ENCODE measurements at places on chromosomes 7 and 10.

DNA sequence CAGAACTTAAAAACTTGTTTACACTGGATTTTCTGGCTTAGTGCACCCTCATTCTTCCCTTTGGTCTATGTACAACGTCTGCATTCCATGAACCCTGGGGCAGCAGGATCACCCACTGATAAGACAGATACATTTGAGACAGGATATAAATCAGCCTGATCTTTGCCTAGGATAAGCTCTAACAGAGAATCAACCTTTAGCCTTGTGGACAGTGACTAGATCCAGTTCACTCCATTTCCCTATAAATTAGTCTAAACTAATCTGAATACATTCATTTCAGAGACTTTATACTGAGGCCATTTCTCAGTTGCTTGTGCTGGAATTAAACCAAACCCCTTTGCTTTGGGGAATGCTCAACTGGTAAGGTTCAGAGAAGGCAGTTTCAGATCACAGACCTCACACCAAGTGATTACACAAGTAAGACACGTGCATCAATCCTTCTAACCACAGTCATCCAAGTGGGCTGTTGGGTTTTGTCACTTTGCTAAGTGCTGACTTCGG, 639.8 kb upstream of the FZD8 start:
- DNase-seq = no peak

- DNase-seq = no peak
Measured at GRCh38 chr7:1080252-1080920, 7.5 kb upstream of the GPER1 start.

- DNase-seq = no peak
Measured at GRCh38 chr10:102242118-102242485, 790 bp upstream of the PITX3 start.

GRCh38 chr7:30986738-30987137, 23.0 kb downstream of the GHRHR start:
- no peak for DNase-seq

DNA sequence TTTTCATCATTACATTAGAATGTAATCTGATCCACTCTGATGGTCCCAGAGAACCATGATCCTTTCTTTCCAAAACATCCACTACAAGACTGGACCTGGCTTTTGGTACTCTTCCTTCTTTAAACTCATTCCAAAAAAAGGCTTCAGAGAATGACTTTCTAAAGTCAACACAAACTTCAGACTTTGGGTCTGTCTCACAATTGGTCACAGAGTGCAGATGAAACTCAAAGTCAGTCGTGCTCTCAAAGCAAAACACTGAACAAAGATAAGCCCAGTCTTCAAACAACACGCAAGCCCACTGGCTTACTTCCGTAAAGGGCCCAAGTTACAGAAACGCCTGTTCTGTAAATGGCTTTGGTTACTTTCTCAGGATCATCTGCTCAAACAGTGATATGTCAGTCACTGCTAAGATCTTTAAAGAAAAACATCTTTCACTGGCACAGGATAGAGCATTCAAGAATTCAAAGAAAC, 250.9 kb upstream of the MKLN1 start:
- no peak for DNase-seq

DNA sequence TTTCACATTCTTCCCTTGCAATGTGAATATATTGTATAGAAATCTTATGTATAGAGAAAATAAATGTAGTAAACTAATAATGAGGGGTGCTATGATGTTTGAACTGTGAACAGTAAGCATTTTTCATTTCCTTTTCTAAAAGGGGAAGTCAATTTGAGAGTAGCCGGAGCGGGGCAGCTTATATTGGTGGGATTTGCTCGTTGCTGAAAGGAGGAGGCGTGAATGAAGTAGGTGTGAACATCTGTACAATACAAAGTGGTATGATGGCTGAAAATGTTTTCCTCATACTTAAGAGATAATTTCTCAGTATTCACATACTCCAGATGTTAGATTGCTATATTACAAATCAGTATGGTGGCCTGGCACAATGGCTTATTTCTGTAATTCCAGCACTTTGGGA, 87.1 kb downstream of the SRI start:
- no peak for DNase-seq

- DNase-seq = no peak
Measured at GRCh38 chr7:33504266-33504665, 374.9 kb downstream of the BBS9 start.

GRCh38 chr7:157932498-157933218, 595.9 kb downstream of the DNAJB6 start:
- DNase-seq = no peak

All from activated CD4-positive, alpha-beta T cell treated with anti-CD3 and anti-CD28 coated beads, Interleukin-2, amount 50 U/mL, for 1 hour (primary cell).